Activated CD4-positive, alpha-beta T cell treated with anti-CD3 and anti-CD28 coated beads for 48 hours (primary cell): ENCODE measurements at places on chromosomes 13 and 19.

GRCh38 chr13:94992036-94992960 lies 280.0 kb upstream of the SOX21 start:
- no peak for DNase-seq

DNA sequence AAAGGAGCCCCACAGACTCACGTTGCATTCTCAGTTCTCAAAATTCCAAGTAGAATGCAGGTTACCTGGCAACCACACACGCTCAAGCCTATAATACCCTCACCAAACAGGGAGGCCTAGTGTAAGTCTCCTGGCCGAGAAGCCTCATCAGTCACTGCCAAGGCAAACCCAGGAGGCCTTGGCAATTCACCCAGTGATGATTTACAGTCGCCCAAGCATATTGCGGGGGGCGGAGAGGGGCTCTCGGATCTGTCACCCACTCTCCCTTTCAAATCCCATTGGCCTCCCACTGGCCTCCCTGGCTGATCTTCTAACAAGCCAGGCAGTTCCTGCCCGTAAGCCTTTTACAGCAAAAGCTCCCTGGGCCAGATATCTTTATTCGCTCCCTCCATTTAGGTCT lies 1.1 kb downstream of the AKAP8L start:
- DNase-seq, result no peak

- DNase-seq, result no peak
Observed at GRCh38 chr13:76163761-76164160, 527.6 kb downstream of the LMO7 start.

GRCh38 chr13:28100150-28101121 lies at the start of gene FLT3:
FLT3 (minus strand) TSS chr13:28100576; CDS start chr13:28100510, 66 bp downstream.
- peak; percentile 49 for DNase-seq

- DNase-seq, result no peak
Observed at GRCh38 chr13:56424246-56424645, 716.5 kb upstream of the PRR20A start.

DNA sequence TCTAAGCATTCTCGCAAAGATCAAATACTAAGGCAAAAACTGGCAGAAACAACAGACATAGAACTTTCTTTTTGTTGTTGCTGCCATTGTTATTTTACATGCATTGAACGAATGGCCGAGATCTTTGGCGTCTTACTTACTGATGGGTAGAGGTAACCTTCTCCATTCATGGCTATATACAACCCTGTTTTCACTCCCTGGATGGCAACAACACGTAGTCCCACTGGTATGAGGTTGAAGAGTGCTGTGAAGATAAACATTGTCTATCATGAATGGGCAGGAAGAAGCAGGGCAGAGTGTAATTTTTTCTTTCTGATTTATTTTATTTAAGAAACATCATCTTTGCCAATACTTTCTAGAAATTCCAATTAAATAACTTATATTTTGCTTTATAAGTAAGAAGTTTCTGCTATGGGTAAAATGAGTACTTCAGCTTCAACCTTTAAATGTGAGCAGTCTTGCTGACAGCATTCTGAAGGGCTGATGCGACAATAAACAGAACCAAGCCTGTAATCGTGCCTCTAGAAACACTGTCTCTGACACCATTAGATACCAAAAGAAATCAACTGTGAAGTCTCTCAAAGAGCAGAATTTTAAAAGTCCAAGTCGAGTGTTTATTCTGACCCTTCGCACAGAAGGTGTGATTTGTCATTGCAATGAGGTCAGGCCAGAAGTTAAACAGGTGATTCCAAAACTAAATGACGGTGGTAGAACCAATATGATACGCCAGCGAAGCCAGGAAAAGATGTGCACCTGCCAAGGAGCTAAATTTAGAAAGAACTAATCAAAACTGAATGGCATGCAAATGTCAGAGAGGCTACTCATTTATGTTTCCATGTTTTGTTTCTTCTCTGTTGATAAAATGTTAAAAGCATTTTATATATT lies 416.4 kb downstream of the ITGBL1 start:
- DNase-seq, result no peak

DNA sequence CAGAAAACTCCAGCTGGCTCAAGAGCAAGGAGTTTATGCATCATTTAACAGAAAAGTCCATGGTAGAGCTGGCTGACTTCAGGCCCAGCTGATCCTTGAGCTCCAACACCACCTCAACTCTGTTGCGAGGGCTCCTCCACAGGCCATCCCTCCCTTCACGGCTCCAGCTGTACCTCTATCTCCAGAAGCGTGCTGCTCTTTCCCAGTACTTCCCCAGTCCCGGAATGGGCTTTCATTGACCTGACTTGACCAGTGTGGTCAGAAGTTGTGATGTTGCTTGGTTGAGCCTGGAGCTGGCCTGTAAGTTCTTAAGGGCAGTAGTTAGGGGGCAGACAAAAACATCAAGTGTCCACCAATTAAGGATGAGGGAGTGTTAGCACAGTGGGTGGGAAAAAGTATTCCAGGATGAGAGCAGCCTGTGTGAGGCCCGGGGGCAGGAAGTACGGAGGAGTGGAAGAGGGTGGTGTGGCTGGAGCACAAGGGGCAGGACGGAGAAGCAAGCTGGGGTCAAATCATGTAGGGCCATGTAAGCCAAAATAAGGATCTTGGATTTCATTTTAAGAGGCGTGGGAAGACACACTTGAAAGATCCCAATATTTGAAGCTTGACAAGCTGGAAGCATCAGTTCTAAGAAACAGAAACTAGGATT lies 24.0 kb downstream of the SKA3 start:
- no peak for DNase-seq

- DNase-seq, result no peak
Observed at GRCh38 chr19:1658150-1659083, 6.0 kb upstream of the TCF3 start.

DNA sequence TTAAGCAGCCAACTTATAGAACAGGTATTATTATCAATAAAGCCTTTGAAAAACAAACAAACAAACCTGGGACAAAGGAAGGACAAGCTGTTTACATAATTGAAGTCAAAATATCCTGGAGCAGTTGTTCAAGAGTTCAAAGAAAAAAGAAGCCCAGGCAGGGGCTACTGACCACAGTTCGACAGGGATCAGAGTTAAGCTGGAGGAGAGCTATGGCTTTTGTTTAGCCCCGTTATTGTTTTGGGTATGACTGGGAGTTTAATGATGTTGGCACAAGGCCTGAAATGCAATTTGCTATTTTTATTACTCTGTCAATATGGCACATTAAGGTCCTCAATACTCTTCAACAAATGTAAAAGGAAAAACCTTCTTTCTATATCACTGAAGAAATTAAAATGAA lies 624.4 kb upstream of the KLHL1 start:
- DNase-seq, result no peak

GRCh38 chr19:3983936-3984583 lies 1.2 kb downstream of the EEF2 start:
- peak; percentile 49 for DNase-seq

- no peak for DNase-seq
Observed at GRCh38 chr13:22874839-22875238, 305.9 kb upstream of the SGCG start.

- DNase-seq, result no peak
Observed at GRCh38 chr13:35979361-35979951, 151.7 kb downstream of the DCLK1 start.

DNA sequence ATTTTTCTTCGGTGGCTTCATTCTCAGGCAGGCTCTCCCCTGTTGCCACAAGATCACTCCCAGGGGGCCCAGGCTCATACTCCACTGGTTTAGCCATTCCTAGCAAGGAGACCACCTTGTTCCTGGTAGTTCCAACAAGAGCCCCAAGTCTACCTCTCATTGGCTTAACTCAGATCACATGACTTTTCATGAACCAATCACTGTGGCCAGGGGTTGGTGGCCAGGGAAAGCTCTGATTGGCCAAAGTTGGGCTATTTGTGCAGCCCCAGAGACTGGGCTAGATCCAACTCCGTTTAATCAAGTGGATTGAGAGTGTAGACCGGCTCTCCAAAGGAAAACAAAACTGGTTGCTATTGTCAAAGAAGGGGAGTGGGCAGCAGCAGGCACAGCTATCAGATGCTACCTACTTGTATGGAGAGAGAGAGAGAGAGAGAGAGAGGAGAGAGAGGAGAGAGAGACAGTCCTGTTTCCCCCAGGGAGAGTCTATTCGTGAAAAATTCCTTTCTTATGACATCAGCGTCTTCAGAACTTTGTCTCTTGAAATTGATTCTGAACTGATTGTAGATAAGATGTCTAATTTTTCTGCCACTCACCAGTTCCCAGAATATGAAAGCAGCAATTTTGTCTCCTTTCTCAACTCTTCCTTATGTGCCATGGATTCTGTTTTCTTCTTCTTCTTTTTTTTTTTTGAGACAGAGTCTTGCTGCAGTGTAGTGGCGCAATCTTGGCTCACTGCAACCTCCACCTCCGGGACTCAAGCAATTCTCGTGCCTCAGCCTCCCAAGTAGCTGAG lies 5.9 kb downstream of the CEACAM19 start:
- DNase-seq, result no peak

- DNase-seq, result peak; percentile 40
Observed at GRCh38 chr19:2912306-2912705, 11.6 kb downstream of the ZNF57 start.

DNA sequence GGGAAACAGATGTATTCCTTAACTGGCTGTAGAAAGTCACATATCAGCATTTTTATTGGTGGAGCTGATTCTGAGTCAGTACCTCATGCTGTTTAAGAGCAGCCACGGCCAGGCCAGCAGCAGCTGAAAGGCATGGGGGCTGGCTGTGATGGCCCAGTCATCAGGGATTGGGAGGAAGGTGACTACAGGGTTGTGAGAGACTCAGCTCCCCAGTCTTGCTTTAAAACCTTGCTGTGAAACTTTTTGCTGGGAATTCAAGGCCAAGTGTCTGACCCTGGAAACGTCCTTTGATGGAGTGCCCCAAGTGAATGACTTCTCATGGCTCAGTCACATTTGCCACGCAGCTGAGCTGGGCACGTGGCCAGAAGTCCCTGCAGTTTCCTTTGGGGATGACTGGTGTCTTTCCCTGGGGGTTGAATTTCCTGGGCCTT lies 39.1 kb upstream of the RNF113B start:
- no peak for DNase-seq

- DNase-seq, result no peak
Observed at GRCh38 chr19:43483281-43483680, 17.9 kb upstream of the LYPD3 start.

DNA sequence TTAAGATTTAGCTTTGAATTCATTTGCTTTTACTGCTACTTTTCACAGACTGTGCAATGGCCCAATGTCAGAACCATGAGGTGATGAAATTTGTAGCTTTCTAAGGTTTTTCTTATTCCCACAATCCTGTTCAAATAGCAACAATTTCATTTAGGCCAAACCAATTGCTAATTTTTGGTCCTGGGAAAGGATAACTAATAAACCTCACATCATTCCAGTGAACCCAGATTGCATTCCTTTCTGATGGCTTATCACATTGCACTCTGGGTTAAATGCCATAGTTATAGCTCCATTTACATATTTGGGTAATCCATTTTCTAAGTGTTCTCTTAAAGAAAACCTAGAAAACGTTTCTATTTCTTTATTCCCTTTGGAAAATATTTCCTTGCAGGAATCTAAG lies 22.9 kb upstream of the POMP start:
- DNase-seq, result no peak

DNA sequence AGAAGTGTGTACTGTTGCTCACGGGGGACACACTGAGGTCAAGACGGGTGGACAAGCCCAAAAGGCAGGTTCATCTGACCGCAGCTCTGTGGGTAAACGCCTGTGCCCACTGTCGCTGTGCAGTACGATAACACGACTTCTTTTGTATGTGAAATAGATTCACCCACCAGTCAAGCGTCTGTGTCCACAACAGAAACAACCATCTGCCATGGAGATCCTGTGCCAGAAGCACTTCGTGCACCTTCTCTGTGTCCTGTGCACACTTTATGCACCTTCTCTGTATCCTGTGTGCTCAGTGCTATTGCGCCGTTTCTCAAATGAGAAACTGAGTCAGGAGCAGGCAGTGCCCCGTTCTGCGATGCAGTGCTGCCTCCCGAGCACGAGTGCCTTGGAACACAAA lies 138.9 kb downstream of the ATP11A start:
- no peak for DNase-seq

DNA sequence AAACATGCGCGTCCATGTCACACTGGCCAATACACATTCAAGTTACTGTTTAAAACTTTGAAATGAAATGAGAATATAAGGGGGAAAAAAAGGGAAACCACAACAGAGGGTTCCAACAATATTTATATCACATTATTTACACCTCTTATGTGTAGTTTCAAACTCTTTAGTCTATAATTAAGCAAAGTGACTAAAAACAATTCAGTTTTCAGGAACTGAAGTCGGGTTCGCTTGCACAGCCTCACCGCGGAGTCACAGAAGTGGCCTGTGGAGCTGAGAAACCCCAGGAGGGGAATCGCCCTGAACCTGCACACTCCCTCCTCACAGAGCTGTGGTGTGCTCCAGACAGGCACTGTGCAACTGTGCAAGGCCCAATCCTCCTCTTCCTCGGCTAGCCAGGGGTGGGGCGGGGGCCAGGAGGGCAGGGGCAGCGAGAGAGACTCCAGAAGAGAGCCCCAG lies 75.9 kb downstream of the STK24 start:
- DNase-seq, result no peak

- DNase-seq, result peak; percentile 74
Observed at GRCh38 chr19:55383279-55384130, 587 bp downstream of the TMEM238 start.

DNA sequence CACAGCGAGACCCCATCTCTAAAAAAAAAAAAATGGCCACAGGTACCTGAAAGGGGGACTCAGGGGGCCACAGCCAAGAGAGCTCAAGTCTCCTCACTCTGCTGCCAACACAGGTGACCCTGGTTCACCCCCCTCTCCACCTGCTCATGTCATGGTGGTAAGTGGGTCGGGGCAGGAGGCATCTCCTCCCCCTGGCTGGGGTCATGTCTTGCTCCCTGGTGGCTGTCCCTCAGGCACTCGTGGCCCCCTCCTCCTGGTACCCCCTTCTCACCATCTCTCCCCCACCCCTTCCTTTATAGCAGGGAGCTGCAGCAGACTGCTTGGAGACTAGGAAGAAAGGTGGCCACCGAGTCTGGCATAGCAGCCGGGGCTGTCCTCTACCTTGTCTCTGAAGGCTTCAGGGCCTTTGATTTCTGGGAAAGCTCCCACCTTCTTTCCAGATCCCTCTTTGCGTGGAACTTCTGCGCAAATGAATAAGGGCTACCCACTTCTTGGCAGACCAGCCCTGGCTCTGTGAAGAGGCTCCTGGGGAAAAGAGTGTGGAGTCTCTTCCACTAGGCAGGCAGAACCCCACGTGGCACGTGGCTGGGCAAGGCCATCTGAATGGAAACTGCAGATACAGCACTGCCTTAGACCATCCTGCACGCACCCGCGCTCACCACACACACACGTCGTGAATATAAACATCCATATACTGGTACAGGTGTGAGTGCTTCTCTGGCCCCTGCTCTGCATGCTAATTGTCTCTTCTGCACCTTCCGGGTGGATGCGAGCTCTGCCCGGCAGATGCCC lies 20.1 kb upstream of the MIER2 start:
- DNase-seq, result no peak

DNA sequence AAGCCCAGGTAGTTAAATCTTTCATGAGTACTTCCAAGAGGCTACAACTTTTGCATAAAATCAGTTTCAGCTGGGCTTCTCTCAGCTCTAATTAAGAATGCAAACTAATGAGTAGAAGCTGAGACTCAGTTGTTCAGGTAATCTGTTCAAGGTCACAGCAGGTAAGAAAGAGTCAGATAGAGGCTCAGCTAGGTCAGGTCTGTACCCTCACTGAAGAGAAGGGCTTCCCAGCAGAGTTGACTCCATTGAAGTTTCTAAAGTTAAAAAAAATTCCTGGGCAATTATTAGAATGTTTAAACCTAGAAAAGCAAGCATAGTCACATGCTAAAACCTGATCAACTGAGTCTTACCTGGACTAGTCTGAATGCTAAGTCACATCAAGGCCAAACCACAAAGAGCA lies 42.1 kb downstream of the ESD start:
- no peak for DNase-seq
